ENCODE measurements at places on chromosomes 12 and 14.

DNA sequence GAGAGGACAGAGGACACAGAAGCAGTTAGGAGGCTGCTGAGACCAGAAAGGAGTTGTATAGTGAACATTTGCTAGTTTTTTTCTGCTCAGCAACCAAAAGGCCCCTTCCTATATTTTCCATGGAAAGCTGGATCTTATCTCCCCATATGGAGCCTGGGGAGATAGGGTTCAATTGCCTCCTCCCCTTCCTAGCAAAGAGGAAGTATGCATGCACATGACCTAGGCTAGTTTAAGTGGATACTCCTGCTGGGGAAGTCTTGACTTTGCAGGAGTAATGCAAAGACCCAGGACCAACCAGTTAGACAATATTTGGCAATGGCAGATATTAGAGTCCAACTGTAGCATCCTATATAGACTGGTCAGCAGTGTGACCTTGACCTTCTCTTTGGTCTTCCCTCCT is 15.1 kb downstream of the CHD8 start:
- DNase-seq: no peak

GRCh38 chr14:101708853-101709532 is 52.5 kb upstream of the PPP2R5C start:
- no peak for DNase-seq

GRCh38 chr12:105166736-105167135 is 59.2 kb downstream of the WASHC4 start:
- no peak for DNase-seq

DNA sequence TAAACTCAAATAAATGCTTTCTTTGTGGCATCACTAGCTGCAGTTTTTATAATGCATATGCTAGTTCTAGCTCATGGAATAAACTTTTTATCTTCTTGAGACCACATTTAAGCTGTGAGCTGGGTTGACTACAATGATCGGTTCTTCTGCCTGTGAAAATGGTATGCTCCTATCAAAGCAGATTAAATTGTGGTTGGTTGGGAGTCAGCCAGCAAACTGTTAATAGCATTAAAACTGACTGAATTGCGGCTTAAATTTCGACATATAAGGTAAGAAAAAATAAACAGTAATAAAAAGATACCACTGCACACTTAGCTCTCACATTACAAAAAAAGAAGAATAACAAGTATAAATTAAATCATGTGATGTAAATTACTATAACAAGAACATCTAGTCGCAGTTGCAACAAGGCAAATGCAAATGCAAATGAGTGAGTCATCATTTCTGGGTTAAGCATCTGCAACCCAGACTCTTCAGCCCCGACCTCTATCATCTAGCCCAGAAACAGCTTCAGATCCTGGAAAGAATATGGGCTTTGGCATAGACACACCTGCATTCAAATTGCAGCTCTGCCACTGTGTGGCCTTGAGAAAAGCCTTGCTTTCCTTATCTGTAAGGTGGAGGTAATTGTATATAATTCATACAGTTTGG is 19.8 kb upstream of the DHRS7 start:
- no peak for DNase-seq

GRCh38 chr14:22887260-22887989 is 4.4 kb downstream of the REM2 start:
- DNase-seq: peak; percentile 19

DNA sequence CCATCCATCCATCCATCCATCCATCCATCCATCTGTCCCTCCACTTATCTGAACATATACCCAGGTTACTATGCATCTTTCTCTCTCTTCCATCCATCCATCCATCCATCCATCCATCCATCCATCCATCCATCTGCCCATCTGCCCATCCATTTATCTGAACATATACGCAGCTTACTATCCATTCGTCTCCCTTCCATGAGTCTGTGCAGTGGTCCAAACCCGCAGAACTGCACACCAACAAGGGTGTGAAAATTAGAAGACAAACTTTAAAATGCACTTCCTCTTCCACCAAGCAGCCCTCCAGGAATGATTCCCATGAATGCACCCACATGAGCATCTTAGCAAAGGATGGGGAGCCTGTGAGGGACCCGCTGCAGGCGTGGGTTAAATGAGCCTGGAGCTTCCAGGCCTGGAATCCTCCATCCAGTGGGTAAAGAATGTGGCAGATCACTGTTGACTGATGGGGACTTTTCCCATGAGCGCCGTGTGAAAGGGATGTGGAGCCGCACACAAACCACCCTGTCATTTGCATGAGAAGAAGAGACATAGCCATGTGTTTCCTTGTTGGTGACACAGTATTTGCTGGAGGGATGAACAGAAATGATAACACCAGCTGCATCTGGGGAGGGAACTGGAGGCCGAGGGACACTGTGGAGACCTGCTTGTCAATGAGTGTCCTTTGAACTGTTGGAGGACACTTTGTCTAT is 376.6 kb downstream of the ADGRD1 start:
- no peak for DNase-seq

DNA sequence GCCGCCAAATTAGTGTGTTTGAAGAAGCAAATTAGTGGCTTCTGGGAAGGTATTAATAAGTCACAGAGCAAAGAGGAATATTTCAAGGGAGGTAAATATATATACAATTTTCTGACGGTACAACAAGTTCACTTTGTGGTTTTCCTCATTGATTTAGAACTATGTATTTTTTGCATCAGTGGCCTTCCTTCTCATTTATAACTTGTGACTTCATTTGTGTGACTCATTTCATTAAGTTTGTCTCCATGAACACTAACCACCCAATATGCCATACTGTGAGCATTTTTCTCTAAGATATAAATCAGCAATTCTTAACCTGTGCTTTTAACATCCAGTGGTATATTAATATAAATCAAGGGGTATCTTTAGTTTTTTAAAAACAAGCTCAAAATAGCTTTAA is 29.3 kb upstream of the ARHGAP5 start:
- no peak for DNase-seq

GRCh38 chr14:92386637-92387036 is 63.7 kb downstream of the SLC24A4 start:
- no peak for DNase-seq

DNA sequence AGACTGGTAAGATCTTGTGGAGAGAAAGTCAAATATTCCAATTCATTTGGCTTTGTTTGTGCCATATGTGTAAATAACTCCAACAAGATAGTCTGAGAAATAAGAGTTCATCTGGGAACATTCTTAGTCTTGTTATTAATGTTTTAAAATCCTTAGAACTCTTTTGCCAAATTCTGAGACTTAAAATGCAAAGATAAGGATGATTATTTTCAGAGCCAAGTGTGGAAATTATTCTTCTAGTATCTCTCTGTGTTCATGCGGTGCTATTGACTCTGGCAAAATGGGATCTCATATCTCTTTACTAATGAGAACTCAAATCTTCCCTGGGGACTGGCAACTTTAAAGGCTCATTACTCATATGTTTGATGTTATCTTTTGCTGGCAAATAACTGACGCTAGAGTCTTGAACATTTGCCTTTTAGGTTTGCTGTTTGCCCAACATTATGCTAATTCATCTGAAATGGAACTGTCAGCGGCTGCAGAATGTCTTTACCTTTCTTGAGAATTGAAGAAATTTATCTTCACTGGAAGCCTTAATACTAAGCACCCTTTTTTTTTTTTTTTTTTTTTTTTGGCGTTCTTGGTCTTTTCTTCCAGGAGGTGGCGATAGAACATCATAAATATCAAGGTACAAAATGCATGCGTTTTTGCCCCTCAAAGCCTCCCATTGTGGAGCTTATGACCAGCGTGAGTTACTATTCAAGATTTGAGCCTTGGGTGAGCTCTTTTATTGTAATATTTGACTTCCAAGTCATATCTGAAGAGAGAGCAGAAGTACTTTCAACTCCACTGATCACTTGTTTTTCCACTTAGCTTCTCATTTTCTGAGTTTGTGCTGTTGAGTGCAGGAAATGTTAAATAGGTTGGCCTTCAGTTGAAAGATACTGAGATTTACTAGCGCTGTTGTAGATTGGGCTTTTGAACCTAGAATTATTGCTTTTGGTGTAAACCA is 86.5 kb downstream of the CAND1 start:
- no peak for DNase-seq

- no peak for DNase-seq
Observed at GRCh38 chr12:31006416-31007152, 67.1 kb upstream of the DDX11 start.

- DNase-seq: no peak
Observed at GRCh38 chr12:42552822-42553221, 36.7 kb downstream of the PRICKLE1 start.

- DNase-seq: no peak
Observed at GRCh38 chr12:62658910-62659309, 192.3 kb downstream of the MON2 start.

DNA sequence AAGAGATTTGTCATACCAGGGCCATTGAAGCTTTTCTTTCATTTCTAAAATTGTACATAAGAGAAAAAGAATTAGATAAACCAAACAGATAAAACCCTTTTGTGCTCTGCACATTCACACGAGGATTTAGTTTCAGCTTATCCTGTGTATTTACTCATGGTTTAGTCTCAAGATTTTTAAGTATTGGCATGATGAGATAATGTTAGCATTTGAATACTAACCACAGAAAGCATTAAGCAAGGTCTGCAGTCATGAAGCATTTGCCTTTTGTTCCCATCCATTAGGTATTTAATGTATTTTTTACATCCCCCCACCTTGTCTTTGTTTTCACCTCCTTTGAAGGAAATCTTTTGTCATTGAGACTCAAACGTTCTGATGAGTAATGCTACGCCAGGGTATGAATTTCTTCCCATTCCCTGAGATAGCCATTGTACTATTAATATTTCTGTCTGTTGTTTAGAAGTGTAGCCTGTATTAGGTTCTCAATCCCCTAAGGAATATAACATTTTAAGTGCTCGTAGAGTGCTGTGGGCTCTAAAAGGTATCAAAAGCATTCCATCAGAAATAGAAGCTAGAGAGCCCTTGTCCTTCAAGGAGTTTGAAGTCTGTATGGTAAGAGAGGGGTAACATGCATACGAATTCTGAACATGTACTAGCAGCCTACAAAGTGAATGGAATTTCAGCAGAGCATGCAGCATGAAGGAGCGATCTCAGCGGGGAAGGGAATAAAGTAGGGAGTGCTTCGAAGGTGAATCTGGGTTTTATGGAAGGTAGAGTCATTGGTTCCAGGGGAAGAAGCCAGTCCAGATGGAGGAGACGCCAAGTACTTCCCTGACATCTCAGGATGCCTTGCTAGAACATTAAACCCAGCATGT is 22.3 kb downstream of the CRADD start:
- DNase-seq: no peak

- DNase-seq: no peak
Observed at GRCh38 chr12:101552277-101552676, 42.5 kb upstream of the MYBPC1 start.

- no peak for DNase-seq
Observed at GRCh38 chr14:81122326-81122725, 98.4 kb downstream of the GTF2A1 start.

- DNase-seq: no peak
Observed at GRCh38 chr12:110314308-110314707, 33.3 kb downstream of the ATP2A2 start.

DNA sequence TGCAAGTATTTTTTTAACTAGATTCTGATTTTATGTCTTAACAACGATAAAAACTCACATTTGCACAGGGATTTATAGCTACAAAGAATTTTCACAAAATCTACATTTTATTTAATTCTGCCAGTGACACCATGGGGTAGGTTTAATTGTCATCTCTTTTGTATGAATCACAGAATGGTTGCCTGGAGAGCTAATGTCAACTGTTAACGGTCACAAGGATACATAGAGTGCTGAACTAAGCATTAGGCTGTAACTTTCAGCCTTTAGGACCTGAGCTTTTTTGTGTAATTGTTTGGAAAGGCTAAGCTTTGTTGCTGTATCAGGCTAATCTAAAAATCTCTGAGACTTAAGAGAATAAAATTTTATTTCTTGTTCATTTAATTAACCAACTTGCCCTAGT is 465.3 kb upstream of the TBX3 start:
- DNase-seq: no peak

- DNase-seq: no peak
Observed at GRCh38 chr12:7961395-7962178, 25.6 kb upstream of the SLC2A3 start.

DNA sequence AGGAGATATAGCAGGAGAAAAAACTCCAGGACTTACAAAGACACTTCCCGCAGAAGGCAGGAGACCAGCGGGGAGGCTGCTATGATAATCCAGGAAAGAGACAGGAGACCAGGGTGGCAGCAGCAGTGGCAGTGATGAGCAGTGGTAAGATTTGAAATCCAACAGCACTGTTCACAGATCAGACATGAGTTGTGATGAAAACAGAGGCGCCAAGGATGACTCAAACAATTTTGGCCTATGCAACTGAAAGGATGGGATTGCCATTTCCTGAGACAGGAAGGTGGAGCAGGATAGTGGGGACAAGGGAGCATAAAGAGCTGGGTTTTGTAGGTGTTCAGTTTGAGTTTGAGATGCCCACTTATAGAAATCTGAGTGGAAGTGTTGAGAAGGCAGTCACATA is 108.6 kb upstream of the DYRK2 start:
- DNase-seq: no peak

DNA sequence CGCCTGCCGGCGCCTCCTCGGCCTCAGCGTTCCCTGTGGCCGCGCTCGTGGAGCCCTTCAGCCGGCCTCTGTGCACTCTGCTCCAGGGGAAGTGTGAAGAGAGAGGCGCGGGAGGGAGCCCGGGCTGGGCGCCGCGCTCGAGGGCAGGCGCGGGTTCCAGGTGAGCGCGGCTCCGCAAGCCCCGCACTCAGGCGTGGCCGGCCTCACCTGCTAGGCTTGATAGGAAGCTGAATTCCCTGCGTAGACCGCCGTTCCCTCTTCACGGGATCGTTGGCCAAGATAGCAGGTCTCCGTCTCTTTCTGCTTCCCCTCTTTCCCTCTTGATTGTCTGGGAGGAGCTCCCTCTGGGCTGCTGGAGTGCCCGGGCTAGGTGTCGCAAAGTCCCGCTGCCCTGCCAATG is 89.7 kb downstream of the ASCL4 start:
- DNase-seq: no peak

DNA sequence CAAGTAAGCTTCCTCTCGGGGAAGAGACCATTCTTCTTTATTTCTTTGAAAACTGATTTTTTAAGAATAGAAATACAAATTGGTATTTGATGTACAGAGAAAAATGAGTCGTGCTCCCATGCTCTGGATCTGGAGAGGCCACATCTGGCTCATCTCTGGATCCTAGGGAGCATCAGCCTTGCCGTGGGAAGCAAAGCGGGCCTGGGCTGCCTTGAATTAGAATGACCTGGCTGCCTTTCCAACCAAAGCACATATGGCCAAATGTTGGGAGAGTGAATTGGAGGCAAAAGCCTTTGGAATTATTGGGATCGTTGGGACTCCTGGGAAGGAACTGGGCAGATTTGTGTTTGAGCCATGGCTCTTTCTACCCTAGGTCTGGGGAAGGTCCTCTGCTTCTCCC is 80.0 kb downstream of the SLC25A47 start:
- DNase-seq: no peak

DNA sequence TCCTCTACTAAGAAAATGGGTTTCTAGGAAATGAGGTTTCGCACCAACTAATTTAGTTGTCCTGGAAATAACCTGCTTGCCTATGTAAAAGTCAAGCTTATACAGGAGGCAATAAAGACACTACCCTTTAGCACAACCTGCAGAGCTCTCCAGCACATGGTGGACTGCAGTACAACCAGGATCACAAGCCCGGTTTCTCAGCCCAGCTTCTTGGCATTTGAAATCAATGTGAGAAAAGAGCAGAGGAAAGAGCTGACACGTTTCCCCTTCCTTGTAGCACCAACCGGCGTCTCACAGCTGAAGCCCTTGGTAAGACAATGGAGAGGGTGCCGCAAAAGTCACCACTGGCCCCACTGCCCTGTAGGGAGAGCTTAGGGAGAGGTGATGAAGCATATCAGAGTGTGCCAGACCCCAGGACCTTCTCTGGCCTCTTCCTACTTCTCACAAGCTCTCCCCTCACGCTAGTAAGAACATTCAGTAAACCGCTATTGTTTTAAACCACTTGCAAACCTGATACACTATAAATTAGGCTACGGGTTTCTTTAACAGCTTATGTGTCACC is 8.6 kb downstream of the SPTLC2 start:
- DNase-seq: no peak
